Lung (tissue), 17 donors: ENCODE measurements at places on chromosomes 6 and 20.
A peak's percentile ranks its signal among the peaks of the same experiment; 100 is the strongest.

DNA sequence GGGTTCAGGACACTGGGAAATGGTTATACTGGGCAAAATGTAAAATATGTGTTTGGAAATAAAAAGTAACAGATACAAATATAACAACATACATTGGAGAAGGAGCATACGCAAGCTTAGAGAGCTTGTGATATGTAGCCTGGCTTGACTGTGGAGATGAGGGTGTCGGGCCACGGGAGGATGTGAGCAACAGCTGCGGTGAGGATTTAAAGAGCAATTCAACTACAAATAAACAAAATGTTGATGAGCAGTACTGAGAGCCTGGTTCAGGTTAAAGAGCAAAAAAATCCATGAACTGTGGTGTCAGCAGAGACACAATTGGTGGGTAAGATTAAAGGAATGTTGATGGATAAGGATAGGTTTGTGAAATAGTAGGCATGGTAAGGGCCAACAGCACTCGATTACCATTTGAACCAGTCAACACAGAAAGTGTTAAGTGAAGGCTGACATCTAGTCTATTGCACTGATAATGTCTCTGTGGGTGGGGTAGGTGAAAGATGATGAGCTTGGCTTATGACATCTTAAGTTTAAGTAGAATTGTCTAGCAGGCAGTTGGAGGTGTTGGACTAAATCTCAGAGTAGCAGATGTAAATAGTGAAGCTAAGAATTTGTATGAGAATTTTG lies 723.2 kb downstream of the EPM2A start:
- no peak for DNase-seq

DNA sequence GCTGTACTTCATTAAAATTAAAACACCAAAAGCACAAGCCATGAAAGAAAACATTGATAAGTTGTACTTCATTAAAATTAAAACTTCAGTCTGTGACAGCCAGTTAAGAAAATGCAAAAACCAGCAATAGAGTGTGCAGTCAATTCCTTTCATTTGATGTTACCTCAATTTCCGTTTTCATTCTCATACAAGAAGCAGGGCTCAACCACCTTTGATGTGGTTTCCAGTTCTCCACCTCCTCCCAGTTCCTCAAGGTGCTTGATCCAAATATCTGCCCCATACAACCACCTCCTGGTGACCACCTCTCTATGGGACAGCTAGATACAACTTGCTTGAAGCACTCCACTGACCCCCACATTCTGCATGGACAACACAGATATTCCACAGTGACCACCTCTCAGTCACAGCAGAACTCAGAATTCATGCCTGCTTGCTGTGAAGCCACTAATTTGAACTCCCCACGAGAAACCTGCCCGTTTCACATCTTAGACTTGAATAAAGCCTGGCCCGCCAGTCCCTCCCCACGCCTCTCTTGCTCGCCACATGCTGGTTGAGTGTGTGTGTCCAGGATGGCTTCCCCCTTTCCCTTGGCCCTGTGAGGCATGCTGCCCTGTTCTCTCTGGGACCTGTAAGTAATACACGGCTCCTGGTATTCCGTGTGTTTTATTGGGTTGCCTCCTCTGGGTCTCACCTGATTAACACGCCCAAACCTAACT lies 66.1 kb downstream of the FAM50B start:
- DNase-seq: no peak

- no peak for DNase-seq
Observed at GRCh38 chr20:41306061-41306727, 11.3 kb downstream of the ZHX3 start.

DNA sequence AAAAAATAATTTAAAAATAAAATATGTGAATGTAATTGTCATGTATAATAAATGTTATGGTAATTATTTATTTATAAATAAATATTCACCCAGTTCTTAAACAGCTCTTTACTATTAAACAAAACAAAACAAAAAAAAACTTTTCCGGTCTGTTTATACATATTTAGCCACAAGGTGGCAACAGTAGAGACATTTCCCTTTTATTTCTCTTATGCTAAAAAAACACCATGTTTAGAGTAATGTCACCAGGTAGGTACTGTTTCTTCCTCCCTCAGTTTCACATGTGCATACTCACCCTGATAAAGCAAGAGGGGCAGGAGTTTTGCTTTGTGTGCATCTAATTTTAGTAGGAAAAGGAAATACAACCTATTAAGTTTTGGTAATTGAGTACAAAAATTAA lies 610.4 kb upstream of the IMPG1 start:
- DNase-seq: no peak

DNA sequence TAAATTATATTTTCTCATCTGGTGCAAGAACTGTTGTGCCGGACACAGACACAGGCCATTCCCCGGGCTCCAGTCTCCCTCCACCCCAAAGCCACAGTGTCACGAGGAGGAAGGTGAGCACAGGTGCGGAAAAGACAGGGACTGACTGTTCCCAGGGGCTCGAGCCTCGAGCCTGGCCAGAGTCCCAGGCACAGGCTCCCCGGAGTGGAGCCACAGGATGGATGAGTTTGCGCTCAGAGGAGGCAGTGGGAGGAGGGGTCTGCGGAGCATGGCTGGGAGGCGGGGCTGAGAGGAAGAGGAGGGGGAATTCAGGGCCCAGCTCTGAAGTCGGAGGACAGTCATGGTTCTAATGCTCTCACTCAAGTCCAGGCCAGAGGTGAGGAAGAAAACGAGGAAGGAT lies 284.8 kb downstream of the SMOC2 start:
- DNase-seq: no peak

DNA sequence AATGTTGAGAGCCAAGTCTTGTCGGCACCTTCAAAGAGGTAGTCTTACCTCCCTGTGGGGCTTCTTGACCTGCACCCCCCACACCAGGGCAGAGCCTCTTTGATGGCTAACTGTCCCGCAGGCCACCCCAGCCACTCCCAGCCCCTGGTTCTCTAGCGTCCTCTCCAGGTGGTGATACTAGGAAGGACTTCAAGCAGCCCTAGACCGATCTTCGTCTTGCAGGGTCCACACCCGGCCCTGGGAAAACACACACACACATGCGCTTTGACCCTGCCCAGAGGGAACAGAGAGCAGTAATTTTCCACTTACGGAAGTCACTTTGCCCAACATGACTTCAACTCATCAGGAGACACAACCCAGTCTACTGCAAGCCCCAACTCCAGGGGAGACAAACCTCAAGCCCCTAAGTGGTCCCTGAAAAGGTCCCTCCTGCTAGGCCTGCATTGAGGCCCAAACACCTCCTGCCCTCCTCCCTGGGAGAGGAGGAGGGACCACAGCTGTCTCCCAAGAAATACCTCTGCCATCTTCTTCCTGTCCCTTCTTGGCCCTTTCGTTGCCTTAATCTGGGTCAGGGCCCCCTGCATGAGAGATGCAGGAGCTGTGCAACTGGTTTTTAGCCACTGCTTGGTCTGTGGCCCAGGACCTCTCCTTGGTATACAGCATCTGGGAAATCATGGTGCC lies 2.9 kb upstream of the BPIFB1 start:
- DNase-seq: no peak

- no peak for DNase-seq
Observed at GRCh38 chr6:124792386-124792785, 169.9 kb upstream of the RNF217 start.

- DNase-seq: no peak
Observed at GRCh38 chr6:162385980-162386379, 341.6 kb downstream of the PRKN start.

DNA sequence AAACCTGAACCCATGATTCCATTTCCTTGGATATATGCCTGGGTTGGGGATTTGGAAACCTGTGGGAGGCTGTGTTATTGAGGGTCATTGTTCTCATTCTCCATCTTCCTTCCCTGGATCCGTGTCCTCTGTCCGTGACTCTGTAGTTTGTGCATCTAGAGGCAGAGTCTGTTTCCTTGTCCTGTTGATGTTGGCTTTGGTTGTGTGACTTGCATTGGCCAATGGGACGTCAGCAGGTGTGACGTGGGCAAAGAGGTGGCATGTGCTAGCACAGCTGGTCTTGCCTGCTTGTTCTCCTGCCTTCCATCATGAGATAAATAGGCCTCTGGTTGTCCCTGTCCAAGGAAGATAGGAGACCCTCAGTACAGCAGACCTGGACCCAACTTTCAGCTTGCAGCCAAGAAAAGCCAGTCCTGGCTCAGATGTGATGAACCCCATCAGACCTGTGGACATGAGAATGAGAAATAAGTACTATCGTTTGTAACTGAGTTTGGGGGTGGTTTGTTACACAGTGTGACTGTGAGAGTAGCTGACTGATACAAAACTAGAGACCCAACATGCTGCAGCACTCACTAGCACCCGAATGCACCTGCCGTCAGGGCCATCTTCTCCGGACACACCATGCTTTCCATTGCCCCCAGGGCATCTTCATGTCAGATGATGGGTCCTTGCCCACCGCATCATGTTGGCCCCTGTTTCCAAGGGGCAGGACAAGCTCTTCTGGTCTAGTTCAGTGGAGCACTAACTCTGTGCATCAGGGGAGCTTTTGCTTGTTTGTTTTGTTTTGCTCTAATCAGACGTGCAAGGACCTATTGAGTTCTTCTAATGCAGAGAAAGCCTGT lies 195.3 kb upstream of the SULF2 start:
- no peak for DNase-seq

GRCh38 chr6:110689275-110689935 lies 125.9 kb downstream of the CDK19 start:
- DNase-seq: peak; percentile 24

DNA sequence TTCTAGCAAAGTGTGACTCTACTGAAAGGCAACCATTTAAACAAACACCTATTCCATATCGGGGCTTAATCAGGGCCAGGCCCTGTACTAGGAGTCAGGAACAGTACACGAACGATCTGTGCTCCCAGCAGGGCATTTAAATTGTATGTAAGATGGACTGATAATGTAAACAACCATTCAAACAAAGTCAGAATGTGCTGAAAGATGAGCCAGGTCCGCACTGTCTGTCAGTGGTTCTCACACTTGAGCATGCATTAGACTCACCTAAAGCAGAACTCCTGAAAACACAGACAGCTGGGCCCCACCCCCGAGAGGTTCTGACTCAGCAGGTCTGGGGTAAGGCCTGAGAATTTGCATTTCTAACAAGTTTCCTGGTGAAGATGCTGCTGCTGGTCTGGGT lies 81.6 kb downstream of the PXDC1 start:
- no peak for DNase-seq

- no peak for DNase-seq
Observed at GRCh38 chr20:45036044-45036755, 64.7 kb downstream of the KCNS1 start.

- no peak for DNase-seq
Observed at GRCh38 chr6:100493206-100493888, 28.6 kb upstream of the SIM1 start.

- no peak for DNase-seq
Observed at GRCh38 chr20:57577679-57578475, 17.0 kb downstream of the PCK1 start.

DNA sequence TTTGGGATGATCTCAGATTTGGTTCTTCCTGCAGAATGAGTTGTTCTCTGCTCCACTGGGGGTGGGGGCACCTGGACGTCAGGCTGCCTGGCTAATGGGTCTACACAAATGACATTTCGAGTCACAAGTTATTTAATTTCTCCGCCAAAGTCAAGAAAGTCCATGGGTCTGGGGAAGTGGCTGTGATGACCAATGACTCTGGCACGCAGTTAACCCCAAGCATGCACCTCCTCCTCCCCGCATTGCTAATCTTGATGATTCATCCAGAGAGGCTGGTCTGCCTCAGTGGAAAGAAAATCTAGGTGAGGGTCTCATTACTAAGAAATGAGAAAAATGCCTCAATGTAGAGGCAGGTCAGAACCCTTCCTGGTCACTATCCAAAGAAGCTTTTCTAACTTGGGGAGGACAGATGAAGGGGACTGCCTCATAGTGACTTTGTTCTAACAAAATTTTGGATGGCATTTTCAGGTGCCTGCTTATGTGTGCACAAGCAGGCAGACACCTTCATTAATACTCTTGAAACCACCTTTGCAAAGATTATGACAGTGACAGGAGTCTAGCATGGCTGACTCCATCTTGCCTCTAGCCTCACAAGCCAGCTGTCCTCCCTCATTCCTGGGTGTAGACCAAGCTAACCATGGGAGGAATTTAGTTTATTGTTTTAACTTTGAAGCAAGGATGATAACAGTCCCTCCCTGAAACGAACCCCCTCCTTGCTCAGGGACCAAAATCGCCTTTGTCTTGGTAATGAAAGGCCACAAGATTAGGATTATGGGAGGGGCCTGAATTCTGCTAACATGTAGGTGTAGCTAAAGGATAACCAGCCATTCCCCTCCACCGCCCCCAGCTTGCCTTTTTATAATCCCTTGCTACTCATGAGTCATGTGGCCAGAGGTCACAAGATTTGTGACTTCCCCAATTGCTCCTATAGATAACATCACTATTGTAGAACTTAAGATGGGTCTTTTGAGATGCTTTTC lies 98.6 kb upstream of the MRPS10 start:
- no peak for DNase-seq

DNA sequence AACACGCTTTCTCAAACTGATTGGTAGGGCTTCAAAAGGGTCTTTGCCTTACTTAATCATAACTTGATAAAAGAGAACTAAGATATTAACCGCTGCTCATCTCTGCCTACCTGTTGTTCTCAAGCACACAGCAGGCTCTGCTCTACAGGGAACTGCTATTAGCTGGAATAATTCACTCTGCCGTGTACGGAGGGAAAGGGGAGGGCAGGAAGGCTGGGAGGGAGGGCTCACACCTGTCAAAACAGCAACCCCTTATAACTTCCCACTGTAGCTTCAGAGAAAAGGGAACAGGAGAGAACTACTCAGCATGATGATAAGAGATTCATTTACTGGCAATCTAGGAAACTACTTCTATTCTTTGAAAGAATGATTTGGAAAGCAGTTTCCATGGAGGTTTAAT lies 75.1 kb downstream of the ZMYND8 start:
- no peak for DNase-seq

DNA sequence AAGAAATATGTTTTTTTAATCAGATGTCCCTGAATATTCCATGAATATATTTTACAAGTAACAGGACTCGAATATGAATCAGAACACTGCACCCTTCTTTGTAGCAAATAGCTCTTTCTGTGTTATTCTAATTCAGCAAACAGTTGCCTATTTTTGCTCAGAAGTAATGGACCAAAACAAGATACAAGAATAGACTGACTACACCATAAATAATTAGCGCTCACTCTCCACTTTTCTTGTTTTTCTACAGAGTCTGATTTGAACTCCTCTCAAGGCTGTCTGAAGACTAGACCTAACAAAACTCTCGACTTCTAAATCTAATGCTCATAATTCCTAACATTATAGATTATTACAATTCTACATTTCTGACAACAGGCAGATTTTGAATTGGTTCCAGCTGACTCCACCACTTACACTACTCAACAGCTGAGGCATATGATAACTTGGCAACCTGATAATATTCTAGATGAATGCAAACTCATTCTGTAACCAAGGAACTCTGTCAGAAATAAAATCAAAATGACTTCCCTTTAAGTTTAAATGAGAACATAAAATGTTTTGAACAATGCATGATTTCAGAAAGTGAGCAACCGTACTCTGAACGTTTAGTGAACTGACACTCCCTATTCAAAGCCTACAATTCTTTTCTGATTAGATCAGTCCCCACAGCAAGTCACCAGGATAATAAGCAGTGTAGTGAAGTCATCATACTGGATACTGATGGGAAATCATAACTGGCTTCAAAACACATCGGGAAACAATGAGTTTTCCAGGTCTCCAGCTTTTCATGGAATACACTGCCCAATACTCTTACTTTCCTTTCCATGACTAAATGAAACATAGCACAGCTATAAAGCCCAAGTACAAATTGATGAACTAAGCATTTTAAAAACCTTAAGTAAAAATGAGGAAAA lies 114.2 kb upstream of the BEND6 start:
- peak; percentile 25 for DNase-seq

- DNase-seq: no peak
Observed at GRCh38 chr6:83202031-83202430, 8.9 kb downstream of the RWDD2A start.

- no peak for DNase-seq
Observed at GRCh38 chr6:166046226-166046625, 121.4 kb downstream of the TBXT start.
